Left renal pelvis (tissue), 4 donors: ENCODE measurements at places on chromosomes 7 and 10.
A peak's percentile ranks its signal among the peaks of the same experiment; 100 is the strongest.

- no peak for DNase-seq
These were observed 67.7 kb downstream of the TACR2 start for GRCh38 chr10:69348816-69349541.

GRCh38 chr10:17790651-17791050 is 18.5 kb upstream of the MRC1 start:
- DNase-seq: no peak

GRCh38 chr10:133187091-133187905 is 27.3 kb downstream of the KNDC1 start:
- DNase-seq: no peak

DNA sequence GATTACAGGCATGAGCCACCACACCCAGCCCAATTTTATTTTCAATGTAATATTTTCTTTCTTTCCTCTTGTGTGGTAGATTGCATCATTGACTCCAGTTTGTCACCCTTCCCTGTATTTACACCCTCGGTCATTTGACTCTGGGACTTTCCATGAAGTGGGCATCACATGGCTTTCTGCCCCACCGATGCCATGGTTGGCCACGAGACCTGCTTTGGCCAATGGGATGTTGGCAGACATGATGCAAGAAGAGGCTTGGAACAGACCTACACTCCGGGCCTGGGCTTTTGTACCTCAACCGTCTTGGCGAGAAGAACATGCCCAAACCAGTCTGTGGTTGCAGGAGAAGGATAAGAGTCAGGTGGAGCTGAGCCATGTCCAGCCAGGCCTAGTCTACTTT is 38.8 kb upstream of the CACUL1 start:
- DNase-seq: no peak

DNA sequence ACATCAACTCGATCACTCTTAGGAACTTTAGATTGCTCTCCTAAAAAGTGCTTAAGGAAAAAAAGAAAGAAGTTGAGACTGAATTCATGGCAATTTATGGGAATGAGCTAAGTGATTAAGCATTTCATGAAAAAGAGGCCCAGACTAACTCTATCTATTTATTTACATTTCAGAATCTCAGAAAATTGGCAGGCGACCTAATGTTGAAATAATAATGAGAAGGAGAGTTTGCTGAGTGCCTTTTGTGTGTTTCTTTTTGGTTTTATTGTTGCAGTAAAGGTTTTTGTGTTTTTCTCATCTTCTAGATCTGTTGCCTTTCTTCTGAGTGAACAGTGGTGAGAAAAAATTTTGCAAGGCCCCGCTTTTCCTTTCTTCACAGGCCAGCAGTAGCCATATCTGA is 3.8 kb downstream of the GRK5 start:
- DNase-seq: no peak

- DNase-seq: no peak
These were observed 136.1 kb downstream of the ICA1 start for GRCh38 chr7:8125680-8126444.

- no peak for DNase-seq
These were observed 63.8 kb downstream of the GRB10 start for GRCh38 chr7:50718876-50719275.

GRCh38 chr10:101060951-101061623 is 702 bp upstream of the KAZALD1 start:
- DNase-seq: peak; percentile 91

- DNase-seq: no peak
These were observed 35.5 kb upstream of the IKZF1 start for GRCh38 chr7:50268990-50269389.

DNA sequence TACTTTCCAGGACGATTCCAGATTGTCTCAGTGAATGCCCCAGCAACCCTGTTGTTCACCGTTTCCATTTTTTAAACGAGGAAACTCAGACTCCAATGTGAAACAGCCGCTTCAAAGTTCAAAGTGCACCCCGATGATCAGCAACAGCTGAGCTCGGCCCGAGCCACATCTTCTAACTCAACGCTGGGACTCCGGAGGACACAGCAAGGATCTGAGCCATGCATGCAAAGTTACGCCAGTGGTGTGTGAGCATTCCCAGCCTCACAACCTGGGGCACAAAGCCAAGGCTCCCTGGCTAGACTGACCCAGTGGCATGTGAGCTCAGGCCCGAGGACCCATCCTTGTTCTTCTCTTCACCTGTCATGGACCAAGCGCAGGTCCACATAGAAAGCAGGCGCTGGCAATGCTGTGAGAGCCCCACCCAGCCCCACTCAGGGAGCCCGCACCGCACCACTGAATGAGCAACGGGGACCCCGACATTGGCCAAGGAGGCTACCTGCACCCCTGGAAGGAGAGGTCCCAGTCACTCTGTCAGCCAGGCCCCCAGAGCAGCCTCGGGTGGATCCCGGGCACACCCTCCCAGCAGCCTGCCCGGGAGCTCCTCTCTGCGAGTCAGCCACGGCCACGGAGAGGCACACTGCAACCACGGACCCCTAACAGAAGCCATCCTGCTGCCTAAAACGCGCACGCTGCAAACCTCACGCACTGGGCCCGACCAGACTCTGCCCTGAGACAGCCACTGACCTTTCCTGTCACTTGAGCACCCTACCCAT is 82.9 kb downstream of the MAD1L1 start:
- DNase-seq: no peak

GRCh38 chr7:109092268-109092667 is 522.6 kb downstream of the DNAJB9 start:
- no peak for DNase-seq

DNA sequence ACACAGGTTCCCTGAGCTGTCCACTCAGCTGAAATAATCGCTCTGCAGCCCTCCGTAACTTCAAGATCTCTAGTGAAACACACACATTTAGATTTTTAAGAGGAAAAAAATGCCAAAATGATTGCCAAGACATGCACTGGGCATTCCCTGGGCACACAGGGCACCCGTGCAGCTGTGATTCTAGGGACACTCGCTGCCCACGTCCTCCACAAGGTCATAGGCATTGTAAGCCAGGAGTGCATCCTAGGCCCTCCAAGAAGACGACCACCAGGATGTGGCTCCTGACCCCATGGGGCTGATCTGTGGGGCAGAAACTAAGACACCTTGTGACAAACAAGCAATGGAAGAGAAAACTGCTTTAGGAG is 563.3 kb downstream of the PTPRN2 start:
- no peak for DNase-seq

DNA sequence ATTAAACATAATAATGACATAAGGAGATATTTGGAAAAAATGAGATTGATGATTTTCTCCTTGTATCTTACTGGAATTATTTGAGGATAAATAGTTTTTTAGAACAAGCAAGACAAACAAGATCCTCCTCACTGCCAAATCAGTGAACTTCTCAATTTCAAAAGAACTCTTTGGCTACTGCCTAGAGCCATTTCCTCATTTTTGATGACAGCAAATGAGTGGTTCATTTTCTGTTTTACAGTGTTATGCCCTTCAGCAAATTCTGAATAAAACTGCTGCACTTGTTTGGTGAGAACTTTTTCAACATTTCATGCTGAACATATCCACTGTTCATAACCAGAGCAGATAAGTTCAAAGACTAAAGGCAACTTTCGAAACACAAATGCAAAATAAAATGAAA is 42.5 kb upstream of the AHR start:
- no peak for DNase-seq

- DNase-seq: no peak
These were observed 3.6 kb downstream of the VOPP1 start for GRCh38 chr7:55568613-55569268.

GRCh38 chr7:28957751-28958234 is 337 bp downstream of the TRIL start:
- no peak for DNase-seq

DNA sequence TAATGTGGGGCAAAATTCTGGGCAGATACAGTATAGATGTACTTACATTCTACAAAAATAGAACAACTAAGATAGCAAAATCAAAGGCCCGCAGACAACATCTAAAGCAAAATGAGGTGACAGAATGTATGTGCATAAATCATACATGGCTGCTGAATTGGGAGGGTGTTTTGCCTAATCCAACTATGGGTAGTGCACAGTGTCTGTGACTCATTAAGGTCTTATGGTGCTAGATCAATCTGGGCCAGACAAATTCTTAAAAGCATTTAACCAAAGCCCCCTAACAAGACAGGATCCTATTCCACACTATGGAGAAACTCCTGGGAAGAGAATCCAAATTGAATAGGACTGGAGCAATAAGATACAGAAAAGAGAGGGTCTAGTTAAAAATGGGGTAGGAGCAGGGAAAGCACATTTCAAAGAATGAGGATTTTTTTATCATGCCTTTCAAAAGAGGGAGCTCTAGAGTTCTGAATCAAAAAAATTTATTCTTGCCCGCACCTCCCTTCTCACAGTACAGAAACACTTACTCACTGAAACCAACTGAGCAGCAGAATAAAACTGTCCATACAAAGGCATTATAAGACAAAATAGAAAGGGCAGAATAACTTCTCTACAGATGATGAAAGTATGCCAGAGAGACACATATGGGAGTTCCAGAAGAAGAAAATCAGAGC is 181.3 kb downstream of the RNLS start:
- DNase-seq: no peak

- DNase-seq: no peak
These were observed 675.6 kb downstream of the MAGI2 start for GRCh38 chr7:78777829-78778228.

GRCh38 chr7:131027287-131027773 is 293.3 kb upstream of the KLF14 start:
- DNase-seq: no peak

GRCh38 chr10:61016630-61017029 is 72.6 kb upstream of the RHOBTB1 start:
- no peak for DNase-seq

DNA sequence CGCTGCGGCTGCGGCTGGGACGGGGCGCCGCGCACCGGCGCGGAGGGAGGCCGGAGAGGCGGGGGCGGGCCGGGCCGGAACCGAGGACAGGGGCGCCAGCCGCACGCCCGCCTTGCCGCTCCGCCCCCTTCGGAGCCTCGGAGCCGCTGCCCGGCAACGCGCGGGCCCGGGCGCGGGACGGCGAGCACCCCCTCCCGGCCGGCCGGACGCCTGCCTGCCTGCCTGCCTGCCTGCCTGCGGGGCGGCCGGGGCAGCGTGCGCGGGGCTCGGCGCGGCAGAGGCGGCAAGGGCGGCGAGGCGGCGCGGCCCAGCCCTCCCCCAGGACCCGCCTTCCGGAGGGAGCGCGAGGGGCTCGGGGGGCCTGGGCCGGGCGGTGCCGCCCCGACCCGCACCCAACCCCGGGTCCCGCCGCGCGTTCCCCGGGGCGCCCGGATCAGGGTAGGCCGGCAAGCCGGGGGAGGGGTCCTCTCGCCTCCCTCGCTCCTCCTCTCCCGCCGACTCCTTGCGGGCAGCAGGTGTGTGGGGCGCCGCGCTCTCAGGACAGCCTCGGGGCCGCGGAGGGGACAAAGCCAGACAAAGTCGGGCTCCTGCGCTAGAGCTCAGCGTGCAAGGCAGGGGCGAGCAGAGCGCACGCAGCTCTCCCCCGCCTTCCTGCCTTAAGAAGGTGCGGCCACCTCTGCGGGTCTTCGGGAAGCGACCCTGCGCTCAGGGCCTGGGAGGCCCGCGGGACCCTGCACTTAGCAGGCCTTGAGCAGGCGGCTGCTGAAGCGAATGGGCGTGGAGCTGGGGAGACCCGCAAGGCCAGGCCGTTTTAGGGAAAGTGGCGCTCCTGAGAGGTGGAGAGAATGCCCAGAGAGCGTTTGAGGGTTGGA is at the start of gene KIAA1549:
Gene KIAA1549, minus strand, starts transcription at position 58 of the 872 bp plus-strand sequence. CDS start 120 bp downstream, outside the sequence.
- no peak for DNase-seq

DNA sequence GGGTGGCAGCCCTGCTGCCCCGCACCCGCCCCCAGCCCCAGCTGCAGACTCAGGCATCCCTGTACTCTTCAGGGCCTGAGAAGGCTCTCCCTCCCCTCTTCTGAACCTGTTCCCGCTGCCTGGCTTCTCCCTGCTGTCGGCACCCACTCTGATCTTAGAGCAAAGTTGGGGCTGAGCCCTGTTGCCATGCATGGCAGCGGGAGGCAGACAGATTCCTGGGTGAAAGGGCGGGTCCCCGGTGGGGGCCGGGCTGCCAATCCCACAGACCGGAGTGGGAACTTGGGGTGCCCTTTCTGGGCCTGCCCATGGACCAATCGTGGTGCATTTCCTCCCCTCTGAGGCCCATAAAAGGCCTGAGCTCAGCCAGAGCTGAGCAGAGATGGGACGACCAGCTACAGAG is 80.7 kb downstream of the SPDYE5 start:
- DNase-seq: no peak

DNA sequence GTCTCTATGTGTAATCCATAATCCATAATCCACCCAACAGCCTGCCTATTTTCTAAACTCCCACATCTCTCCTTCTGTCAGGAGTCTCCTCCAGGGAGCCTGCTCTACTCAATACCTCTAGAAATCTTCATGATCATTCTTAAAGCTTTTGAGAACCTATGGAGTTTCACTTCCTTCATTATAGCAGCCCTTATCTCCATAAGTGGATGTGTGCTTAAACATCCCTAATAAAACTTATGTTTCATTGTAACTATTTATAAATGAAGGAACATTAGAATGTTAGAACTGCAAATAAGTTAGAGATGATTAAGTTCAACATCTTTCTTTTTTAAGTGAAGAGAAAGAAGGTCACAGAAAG is 8.5 kb downstream of the CPED1 start:
- DNase-seq: no peak

GRCh38 chr10:87740254-87740655 is 77.8 kb downstream of the ATAD1 start:
- no peak for DNase-seq

- no peak for DNase-seq
These were observed 9.4 kb upstream of the LRRC27 start for GRCh38 chr10:132322586-132323048.

- no peak for DNase-seq
These were observed 88.7 kb upstream of the MYL10 start for GRCh38 chr7:101717628-101718357.

- no peak for DNase-seq
These were observed 12.1 kb downstream of the C10orf71 start for GRCh38 chr10:49310901-49311554.

DNA sequence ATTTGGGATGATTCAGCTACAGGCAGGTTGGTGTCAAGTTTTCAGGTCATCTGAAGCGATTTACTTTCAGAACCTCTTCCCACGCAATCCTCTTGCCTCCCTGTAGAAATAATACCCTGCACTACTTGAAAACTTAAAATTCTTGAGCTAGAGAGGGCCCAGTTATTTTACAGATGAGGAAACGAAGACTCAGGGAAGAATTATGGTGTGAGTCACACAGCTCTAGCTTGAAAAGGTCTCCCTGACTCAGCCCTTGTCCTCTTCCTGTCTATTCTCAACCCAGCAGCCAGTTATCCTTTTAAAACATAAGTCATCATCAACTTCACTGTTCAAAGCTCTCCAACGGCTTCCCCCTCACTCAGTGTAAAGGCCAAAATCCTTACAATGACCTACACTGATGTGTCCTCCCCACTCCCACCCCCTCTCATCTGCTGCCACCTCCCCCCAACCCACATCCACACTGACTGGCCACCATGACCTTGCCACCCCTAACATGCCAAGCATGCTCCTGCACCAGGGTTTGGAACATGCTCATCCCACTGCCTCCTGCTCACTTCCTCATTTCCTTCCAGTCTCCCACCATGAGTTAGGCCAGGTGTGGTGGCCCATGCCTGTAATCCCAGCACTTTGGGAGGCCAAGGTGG is 3.4 kb downstream of the DNMBP start:
- no peak for DNase-seq

- no peak for DNase-seq
These were observed 559 bp upstream of the FKBP14 start for GRCh38 chr7:30027065-30027456.

GRCh38 chr7:1596181-1597043 is 26.6 kb upstream of the PSMG3 start:
- DNase-seq: no peak
